Adipocyte (in vitro differentiated cells): ENCODE measurements at places on chromosomes 16 and 17.

DNA sequence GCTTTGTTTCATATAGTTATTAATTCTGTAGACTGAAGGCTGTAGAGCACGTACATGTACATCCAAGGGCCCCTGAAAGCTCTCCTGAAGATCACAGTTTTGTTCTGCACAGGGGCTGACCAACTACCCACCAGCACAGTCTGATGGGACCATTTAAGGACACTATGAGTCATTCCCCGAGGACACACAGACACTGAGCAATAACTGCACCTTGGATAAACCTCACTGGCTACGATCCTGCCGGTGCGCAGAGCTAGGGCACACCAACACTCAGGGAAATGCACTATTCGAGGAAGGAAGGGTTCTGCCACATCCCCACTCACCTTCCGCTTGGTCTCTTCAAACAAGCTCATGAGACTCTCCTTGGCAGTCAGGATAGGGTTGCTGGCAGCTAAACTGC, 20.3 kb downstream of the SMG6 start:
- DNase-seq = no peak

GRCh38 chr16:27551036-27551435, 1.1 kb downstream of the KATNIP start:
- peak; percentile 19 for DNase-seq

GRCh38 chr17:52140601-52141000, 17.9 kb downstream of the CA10 start:
- no peak for DNase-seq

GRCh38 chr17:8066841-8067775, 20.4 kb downstream of the ALOX12B start:
- no peak for DNase-seq

GRCh38 chr16:17557949-17558348, 87.2 kb upstream of the XYLT1 start:
- DNase-seq = no peak

- no peak for DNase-seq
Measured at GRCh38 chr16:12930881-12931280, 29.5 kb downstream of the SHISA9 start.

GRCh38 chr17:74682471-74683190, 30.1 kb downstream of the CD300LF start:
- no peak for DNase-seq

- no peak for DNase-seq
Measured at GRCh38 chr17:78676412-78677302, 99.5 kb upstream of the DNAH17 start.

DNA sequence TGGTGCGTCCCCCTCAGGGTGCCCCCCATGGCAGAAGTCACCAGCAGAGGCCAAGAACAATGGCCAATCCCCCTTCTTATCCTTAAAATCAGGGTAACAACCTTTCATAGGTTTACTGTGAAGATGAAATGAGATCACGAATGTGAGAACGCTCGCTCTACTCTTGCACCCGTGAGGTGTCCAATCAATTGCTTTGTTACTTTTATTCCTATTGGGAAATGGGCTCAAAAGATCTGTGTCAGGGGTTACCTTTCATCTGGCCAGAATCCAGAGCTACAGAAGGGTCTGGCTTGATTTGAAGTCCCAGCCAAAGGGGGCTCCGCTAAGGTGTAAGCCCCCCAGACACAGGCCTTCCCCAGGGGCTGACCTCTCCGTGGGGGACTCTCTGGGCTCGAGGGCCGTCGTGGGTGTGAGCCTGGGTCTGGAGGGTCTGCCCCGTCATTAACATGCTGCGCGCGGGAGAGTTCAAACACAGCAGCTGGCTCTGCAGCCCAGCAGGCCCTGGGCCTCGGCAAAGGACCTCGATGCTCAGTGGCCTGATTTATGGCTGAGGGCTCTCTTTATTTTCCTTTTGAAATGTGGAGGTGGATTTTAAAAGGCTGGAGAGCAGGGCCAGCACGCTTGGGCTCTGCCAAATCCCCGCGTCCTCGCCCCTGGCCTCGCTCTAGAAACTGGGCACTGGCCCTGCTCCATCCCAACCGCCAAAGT, 10.4 kb downstream of the ABR start:
- DNase-seq = no peak

DNA sequence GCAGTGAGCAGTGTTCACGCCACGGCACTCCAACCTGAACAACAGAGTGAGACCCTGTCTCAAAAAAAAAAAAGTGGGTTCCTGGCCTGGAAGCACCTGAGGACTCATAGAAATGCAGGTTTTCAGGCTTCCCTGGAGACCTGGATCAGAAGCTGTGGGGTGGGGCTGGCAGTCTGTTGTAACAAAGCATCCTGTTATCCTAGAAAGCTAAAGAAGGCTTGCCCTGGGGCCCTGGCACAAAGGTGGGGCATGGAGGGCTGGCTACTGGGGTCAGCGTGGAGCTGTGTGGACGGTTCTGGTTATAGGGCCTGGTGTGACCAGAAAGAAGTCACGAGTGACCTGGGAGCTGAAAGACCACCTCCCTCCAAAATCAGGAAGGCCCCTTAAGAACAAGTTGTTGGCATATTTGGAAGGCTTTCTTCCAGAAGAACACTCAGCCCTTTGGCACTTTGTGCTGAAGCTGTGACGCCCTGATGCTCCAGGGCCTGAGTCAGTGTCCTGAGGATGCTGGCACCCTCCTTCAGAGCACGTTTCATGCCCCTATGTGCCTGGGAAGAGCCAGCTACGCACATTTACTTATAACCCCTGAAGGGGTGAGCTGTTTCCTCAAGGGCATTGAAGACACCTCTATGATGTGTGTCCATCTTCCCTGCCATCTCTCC, 6.2 kb downstream of the CRISPLD2 start:
- DNase-seq = peak; percentile 49

GRCh38 chr16:61926766-61927165, 109.5 kb downstream of the CDH8 start:
- no peak for DNase-seq

DNA sequence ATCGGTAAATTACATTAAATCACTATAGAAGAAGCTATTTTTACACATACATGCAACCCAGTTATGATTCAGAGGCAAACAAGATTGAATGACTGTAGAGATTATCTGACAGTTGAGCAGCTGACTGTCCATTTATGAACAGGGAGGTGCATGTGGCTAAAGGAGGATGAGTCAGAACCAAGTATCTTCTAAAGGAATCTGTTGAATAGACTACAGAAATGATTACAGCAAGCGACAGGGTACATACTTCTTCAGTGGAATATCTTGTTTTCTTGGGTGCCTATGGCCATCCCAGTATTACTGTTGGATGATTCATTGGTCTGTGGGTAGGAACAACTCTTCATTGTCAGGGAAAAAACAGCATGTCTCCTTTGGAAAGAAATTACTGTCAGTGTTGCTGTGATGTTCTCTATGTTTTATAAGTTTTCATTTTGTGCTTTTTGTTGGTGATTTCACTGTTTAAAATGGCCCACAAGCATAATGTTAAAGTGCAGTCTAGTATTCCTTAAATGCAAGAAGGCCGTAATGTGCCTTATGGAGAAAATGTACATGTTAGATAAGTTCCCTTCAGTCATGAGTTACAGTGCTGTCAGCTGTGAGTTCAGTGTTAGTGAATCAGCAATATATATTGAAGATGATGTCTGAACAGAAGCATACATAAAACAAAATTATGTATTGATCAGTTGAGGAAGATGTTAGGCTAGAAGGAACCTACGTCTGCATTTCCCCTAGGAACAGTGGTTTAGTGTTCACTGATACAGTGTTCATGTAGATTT, 27.0 kb downstream of the CBFB start:
- peak; percentile 80 for DNase-seq

GRCh38 chr17:79616801-79617200, 6.0 kb upstream of the RBFOX3 start:
- DNase-seq = no peak

- DNase-seq = no peak
Measured at GRCh38 chr17:61621317-61621716, 30.3 kb upstream of the NACA2 start.
